Stimulated activated CD4-positive, alpha-beta T cell treated with anti-CD3 and anti-CD28 coated beads, Interleukin-1b, Interleukin-23, amount 100 ng/mL, for 1 hour (primary cell): ENCODE measurements at places on chromosomes 6 and 20.

- no peak for DNase-seq
Measured at GRCh38 chr6:151141685-151142084, 98.1 kb upstream of the AKAP12 start.

- no peak for DNase-seq
Measured at GRCh38 chr20:46631212-46631869, 19.9 kb downstream of the SLC13A3 start.

DNA sequence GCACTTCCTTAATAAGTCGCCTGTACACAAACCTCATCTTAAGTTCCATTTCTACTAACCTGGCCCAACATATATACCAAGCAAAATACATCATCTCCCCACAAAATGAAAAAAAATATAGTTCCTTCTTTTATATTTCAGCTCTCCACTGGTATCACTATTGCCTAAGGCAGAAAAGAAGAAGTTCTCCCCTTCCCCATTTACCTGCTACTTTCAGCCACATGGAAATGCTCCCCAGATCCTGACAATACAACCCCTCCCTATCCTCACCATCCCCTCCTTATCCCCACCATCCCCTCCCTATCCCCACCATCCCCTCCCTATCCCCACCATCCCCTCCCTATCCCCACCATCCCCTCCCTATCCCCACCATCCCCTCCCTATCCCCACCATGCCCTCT is 175.7 kb downstream of the LINC00237 start:
- DNase-seq = no peak

DNA sequence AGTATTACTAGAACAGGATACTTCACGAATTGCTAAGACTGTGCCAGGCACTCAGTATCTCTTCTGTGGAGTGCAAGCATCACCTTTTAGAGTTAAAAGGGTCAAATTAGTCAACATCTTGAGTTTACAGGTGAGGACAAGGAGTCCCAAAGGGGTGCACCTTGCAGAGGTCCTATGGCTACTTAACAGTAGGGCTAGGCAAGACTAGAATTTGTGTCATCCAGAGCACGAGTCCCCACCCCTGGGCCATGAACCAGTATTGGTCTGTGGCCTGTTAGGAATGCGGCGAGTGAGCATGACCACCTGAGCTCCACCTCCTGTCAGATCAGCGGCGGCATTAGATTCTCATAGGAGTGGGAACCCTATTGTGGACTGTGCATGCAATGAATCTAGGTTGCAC is 10.5 kb upstream of the DSTN start:
- DNase-seq = no peak

DNA sequence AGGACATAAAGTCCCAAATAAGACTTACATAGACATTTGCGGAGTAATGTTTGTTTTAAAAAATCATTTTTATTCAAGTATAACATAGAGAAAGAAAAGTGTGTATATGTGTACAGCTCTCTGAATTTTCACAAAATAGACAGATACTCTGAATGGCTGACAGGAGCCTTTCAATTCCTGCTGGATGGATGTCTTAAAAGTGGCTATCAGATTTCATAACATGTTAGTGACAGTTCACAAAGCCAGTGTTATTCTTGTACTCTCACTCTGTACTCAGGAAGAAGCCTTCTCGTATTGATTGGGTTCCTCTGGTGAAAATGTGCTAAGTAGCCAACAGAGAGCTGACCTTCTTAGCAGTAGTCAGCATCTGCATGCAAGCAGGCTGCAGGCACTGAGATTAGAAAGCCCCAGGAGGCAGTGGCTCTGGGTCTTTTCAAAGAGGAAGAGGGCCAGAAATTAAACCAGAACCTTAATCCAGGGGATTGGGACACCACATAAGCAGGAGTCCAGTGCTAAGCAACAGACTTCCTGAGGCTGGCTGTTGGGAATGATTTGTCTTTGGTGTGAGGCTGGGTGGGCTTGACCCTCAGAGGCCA is 19.7 kb downstream of the SLC17A4 start:
- no peak for DNase-seq

DNA sequence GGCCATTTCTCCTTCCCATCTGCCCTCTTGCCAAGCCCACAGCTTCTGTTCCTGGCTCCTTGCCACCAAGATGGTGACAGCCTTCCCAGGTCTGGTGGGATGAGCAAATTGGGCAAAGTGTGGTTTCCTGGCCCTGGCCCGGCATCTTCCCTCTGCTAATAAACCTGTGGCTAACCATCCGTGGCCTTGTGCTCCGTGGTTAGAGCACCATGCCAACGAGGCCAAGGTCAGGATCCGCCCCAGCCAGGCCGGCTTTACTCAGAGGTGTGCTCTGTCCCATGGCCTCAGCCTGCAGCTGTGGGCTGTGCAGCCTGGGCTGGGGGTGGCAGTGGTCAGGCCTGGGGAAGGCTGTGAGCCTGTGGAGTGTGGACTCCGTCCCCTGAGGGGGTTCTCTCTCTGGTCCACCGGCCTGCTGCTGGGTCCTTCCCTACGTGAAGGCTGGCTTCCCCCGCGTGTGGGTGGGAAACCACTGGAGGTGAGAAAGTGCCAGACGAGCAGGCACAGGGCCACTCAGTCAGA is 117.4 kb downstream of the VEGFA start:
- DNase-seq = no peak

DNA sequence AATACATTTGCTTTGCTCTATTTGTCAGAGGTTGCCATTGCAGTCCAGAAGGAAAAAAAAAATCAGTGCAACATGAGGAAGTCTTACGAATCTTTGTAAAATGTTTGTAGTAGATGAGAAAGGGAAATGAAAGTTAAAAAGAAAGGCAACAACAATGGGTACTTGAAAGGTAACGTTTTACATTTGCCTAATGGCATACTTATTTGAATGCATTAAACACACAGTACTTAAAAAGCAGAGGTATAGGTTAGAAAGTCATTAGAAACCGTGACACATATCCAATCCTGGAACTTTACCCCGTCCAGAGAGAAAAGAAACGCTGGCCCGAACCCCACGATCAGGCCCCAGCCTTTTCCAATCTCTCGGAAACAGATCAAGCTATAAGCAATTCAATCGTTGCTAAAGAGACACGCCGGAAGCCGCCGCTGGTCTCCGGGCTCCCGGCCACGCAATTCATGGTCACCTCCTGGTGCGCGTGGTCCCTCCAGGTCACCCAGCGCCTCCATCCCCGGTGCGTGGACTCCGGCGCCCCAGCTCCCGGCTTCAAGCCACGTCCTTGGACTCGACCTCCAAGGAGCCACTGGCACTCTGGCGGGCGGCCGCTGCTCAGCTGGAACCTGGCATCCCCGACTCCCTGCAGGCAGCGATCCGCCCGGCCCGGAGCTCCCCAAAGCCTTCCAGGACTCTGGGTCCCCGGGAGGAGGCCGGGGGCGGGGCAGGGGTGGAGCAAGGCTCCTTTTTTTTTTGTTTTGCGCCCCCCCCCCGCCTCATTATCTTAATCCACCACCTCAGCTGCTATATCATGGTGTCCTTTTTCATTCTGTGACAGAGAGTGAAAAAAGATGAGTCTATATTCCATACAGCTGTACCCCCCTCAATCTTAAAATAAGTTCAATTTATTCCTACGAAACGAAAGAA is at the start of gene SLC18B1:
Gene SLC18B1 (minus strand): TSS at position 687 of the 918 bp plus-strand sequence. CDS start 181 bp downstream, at position 506.
- no peak for DNase-seq

DNA sequence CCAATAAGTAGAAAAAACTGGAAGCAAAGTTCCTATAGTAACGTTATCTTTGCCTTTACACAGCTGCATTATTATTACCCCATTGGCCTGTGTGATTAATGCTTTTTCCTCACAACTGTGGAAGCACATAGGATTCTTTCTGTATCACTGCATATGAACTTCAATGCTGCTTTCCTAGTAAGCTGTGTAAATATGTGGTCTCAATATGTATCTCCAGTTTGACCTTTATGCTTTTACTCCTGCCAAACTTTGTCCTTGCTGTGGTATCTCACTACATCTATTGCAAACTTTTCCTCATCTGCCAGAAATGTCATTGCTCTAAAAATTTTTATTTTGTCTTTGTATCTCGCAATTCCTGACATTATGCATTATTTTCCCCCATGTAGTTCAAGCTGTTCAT is 168.6 kb downstream of the ZFAND3 start:
- no peak for DNase-seq

GRCh38 chr20:20732641-20733040 is 20.2 kb upstream of the RALGAPA2 start:
- no peak for DNase-seq

DNA sequence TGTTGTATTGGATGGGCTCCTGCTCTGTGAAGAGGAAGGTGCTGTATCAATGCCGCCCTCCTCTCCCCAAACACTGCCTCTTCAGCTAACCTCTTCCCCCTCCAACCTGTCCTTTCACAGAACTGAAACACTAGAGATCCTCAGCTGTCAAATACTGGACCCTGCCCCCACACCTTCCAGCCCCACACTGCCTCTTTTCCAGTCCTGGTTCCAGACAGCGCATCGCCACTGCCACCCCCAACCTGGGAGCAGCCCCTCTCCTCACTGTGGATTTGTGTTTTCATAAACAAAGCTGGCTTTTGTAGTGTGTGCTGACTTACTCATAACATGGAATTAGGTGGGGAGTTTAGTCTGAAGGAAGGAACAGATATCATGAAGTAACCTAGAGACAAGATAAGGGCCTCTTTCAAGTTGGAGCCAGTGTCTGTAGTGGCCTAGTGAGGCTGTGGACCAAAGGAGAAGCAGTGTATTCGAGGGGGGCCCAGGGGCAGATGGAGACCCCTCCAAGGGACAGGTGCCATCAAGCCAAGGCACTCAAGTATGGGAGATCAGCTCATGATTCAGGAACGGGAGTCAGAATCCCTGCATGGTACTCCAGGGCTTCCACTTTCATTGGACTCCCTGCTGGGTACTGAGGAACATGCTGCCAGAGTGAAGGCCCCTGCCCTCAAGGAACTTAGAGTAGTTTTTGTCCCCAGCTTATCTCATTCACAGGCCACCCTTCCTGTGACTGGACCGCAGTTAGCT is 2.1 kb downstream of the SCUBE3 start:
- no peak for DNase-seq

DNA sequence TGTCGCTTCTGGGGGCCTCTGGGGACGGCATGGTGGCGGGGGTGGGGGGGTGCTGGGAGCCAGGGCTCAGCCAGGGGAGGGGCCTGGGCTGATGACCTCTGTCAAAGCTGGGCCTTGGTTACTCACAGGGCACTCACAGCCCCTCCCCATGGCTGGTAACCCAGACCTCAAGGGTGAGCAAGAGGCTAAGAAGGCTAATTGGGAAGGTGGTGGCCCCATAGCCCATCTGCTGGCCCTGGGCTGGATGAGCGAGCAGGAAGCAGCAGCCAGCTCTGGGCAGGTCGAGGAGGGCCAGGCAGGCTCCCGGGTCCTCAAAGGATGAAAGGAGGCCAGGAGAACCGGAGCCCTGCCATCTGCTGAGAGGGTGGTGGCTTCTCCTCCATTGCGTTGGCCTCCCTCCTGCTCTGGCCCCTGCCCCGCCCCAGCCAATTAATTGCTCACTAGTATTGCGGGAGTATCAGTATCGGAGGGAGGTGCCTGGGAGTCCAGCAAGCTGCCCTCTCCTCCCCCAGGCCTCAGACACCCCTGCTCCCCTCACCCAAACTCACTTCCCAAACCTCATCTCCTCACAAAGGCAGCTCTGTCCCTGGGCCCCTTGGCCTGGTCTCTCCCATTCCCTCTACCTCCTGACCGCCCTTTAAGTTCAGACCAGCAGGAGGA is 1.0 kb upstream of the CDSN start:
- no peak for DNase-seq

- no peak for DNase-seq
Measured at GRCh38 chr20:41783423-41784208, 165.4 kb upstream of the CHD6 start.

GRCh38 chr20:62793757-62794006 is 2.6 kb upstream of the MRGBP start:
- DNase-seq = no peak

DNA sequence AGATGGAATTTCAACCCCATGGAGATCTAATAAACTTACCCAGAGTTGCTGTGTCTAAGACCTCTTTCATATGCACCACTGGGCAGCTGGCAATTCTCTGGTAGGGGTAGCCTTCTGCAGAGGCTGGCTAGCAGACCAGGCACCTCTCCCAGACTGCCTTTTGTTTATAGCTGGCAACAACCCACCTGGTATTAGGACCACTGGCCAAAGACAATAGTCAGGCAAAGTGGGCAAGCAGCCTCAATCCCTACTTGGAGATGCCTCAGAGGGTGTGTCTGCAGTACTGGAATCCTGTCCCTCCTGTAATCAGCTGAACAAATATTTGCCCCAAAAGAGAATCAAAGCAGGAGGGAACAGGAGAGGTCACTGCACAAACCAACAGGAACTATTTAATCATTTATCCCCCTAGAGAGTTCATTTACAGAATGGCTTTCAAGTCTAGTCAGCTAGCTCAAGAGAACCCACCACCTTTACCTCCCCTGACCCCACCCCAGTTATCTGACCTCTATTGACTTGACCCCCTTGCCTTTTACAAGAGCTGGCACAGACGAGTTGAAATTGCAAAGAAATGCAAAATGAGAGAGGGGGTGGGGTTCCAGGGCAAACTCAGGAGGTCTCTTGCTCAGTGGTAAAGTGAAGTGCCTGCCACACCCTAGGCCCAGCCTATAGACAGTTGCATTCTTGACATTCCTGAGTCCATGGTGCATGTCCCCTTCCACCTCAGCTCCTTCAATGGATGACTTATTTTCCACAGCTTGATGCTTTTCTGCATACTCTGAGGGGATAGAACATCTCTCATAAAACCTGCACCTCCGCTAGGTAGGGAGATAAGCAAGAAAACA is 2.8 kb downstream of the BCL2L1 start:
- DNase-seq = no peak

GRCh38 chr6:68013780-68014515 is 621.1 kb upstream of the ADGRB3 start:
- no peak for DNase-seq

DNA sequence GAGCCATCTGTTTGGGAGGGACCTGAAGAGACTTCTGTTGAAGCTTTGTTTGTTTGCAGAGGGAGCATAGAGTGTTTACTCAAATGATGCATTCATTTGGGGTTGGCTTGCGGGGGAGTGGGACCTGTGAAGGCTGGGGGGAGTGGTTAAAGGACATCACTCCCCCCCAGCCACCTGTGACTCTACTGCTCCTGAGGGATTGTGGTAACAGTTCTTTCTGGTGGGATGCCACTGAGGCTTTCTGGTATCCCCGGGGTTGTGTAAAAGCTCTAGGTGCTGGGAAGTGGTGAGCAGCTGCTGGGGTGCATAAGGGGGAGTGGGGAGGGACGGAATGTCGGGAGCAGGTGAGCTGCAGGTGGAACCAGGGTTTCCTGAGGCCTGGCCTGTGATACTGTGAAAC is 239.2 kb upstream of the QKI start:
- no peak for DNase-seq

- no peak for DNase-seq
Measured at GRCh38 chr20:48945840-48946514, 24.5 kb downstream of the ARFGEF2 start.
